Astrocyte (in vitro differentiated cells and primary cell): ENCODE measurements at places on chromosomes 2 and 18. TPM values are rescaled to one million over a fixed set of nuclear protein-coding genes. Genes with fewer than 3 reads are reported as not detected.
A peak's percentile ranks its signal among the peaks of the same experiment; 100 is the strongest.

DNA sequence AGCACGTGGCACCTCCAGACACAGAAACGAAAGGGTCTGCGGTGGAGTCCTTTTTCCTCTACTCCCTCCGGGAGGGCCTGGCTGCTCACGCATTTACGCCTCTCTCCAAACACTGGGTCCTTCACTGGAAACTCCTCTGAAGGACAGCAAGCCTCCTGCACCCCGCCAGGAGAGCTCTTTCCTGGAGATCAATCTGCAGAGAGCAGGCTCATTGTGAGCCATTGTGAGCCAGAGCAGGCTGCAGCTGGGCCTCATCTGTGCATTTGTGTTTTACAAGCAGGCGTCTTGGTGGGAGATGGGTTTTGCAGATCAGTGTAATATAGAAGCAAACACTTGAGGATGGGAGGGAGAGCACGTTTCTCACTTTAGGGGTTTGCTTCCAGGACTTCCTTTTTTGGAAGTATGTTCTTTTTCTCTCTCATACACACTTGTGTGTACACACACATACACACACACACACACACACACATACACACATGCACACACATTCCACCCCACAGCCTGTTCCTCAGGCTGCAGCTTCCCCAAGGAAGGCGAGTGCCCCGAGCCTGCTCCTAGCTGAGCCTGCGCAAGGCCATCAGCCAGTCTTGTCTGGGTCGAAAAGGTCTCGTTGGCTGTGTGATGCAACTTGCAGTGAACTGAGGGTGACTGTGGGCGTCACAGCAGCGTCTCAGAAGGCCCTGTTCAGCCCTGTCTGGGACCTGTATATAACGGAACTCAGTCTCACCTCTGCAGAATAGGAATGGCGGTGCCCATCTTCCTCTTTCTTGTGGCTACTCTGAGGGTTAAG, 163.5 kb downstream of the GLI2 start:
- no peak for DNase-seq

- no peak for DNase-seq
Measured at GRCh38 chr2:189851174-189851826, 67.0 kb downstream of the PMS1 start.

- peak; percentile 87 for DNase-seq
Measured at GRCh38 chr2:228700638-228701037, 519.2 kb upstream of the SPHKAP start.

GRCh38 chr2:241809383-241810306, 652 bp downstream of the NEU4 start:
- DNase-seq: no peak

GRCh38 chr2:109045505-109045904, 56.5 kb upstream of the EDAR start:
- no peak for DNase-seq

- DNase-seq: peak; percentile 95
Measured at GRCh38 chr18:73688851-73689711, 458.6 kb downstream of the FBXO15 start.

ASXL3 gene
- total RNA-seq: 6.4 and 8.2 TPM in 2 replicates

CYTIP gene
- 0.12 and 0.16 TPM in 2 replicates for total RNA-seq

CYP20A1 gene
- 14.4 and 17.3 TPM in 2 replicates for total RNA-seq

GRCh38 chr2:153477636-153478288, 800 bp downstream of the RPRM start:
- no peak for DNase-seq

DNA sequence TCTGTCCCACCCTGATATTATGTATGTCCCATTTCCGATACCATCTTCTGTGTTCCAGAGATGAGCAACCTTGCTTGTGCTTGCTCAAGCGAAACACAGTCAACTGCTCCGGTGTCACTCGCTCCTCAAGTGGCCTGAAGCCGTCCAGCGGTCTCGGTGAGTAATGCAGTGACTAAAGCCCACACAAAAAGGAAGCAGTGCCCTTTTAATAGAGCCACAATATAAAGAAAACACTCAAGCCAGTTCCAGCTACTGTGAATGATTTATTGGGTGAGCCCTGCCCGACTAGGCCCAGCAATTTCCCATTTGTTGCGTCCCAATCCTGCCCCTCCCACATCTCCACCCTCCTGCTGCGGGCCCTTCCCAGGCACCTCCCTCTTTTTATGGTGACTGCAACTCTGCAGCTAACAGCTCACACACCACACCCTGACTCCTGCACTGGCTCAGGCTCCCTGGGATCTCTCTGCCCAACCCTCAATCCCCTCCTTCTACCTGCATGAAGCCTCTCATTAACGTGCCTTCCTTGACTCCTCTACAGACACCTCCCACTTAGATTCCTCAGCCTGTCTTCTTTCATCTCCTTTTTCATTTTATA, 44.2 kb upstream of the DSC1 start:
- DNase-seq: peak; percentile 73

GRCh38 chr2:231222318-231223000, 24.0 kb downstream of the ARMC9 start:
- peak; percentile 63 for DNase-seq

DNA sequence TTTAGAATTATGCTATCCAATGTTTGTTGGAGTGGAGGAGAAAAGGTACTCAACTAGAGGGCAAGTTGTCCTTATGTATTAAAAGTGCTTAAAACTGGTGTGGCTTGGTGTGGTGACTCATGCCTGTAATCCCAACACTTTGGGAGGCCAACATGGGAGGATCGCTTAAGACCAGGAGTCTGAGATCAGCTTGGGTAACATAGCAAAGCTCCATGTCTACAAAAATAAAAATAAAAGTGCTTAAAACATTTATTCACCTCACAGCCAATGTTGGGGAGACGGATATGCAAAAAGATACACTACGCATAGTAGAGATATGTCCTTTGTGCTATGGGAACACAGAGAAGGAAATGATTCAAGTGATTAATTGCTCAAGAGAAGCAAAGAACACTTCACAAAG, 19.3 kb upstream of the TNFAIP6 start:
- no peak for DNase-seq

DSC3 gene
- total RNA-seq: 5.2 and 5.6 TPM in 2 replicates

CNDP1 gene
- 0.31 TPM in 1 of 2 replicates, not detected in the other for total RNA-seq

- peak; percentile 91 for DNase-seq
Measured at GRCh38 chr2:156476850-156477206, 40.6 kb downstream of the GPD2 start.

CYS1 gene
- 3.7 and 4.8 TPM in 2 replicates for total RNA-seq

GTF2A1L gene
- total RNA-seq: not detected in 2 replicates

- peak; percentile 96 for DNase-seq
Measured at GRCh38 chr2:229489016-229489415, 217.9 kb upstream of the PID1 start.

GRCh38 chr18:62288665-62289008, 36.5 kb upstream of the TNFRSF11A start:
- no peak for DNase-seq

SPR gene
- total RNA-seq: 23.6 TPM in 2 replicates

SH3RF3 gene
- total RNA-seq: 7.2 and 7.3 TPM in 2 replicates

- DNase-seq: no peak
Measured at GRCh38 chr2:14134771-14135170, 497.7 kb upstream of the LRATD1 start.

ADRA2B gene
- not detected in 2 replicates for total RNA-seq

DNA sequence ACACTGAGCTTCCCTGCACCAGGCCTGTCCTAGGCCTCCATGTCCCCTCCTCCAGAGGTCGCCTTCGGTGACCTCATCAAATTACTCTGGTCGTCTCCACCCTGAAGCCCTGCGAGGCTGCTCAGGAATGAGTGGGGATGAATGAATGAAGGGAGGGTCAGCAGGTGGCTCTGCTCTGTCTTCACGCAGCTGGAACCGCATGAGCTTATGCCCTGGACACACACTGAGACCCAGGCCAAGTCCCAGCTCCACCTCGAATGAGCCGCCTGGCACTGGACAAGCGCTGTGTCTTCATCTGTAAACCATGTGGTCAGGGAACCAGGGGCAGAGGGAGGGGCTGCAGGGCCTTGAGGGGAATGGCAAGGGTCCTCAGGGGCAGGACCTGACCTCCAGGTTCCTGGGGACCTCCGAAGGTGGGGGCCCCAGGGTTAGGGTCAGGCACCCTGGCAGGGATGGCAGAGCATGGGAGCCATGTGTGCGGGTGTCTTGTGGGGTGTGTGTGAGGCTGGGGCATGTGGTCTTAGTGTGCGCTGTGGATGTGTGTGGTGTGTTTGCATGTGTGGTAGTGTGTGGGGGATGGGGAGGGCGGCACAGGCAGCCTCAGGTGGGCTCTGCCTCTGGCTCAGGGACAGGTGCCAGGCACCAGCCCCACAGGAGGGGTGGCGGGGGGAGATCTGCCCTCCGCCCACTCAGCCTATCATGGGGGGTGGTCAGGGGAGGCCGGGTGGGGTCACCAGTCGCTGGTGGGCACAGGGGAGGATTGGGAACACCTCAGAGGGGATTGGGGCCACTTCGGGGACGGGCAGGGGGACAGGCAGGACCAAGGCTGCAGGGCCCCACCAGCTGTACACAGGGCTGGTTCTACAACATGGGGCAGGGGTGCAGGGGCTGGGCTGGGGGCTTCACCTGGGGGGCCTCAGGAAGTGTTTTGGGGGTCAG, 13.9 kb downstream of the ODC1 start:
- no peak for DNase-seq

SLC40A1 gene
- total RNA-seq: 2.2 and 3.1 TPM in 2 replicates

- DNase-seq: no peak
Measured at GRCh38 chr18:35588995-35589394, 7.5 kb downstream of the GALNT1 start.

DNA sequence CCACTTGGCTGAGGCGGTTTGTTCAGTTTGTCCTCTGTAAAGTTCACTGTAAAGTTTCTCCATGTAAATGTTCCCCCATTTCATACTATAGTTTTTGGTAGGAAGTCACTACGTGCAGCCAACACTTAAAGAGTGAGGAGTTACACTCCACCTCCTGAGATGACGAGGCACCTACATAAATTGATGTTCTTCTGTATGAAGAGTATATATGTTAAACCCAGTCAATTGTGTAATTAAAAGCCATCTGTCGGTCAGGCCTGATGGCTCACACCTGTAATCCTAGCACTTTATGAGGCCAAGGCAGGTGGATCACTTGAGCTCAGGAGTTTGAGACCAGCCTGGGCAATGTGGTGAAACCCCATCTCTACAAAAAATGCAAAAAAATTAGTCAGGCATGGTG, 7.6 kb downstream of the PIGN start:
- no peak for DNase-seq

DNA sequence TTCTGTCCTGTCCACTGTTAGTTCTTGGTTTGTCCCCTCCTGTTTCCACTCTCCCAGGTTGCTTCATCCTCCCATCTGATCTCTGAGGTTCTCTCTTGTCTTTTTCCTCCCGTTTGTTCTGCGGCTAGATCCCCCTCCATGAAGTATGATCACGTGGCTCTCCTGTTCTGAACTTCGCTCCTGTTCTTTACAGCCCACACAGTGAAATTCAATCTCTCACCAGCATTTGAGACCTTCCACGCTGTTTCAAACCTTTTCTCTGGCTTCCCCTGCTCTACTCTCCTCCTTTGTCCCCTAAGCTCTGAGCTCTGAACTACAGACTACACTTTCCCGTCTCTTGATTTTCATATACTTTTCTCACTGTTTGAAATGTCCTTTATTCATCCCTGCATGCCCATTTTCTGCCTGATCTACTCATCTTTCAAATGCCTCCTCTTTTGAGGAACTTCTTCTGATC, 83.5 kb downstream of the OSBPL6 start:
- DNase-seq: peak; percentile 45

DNA sequence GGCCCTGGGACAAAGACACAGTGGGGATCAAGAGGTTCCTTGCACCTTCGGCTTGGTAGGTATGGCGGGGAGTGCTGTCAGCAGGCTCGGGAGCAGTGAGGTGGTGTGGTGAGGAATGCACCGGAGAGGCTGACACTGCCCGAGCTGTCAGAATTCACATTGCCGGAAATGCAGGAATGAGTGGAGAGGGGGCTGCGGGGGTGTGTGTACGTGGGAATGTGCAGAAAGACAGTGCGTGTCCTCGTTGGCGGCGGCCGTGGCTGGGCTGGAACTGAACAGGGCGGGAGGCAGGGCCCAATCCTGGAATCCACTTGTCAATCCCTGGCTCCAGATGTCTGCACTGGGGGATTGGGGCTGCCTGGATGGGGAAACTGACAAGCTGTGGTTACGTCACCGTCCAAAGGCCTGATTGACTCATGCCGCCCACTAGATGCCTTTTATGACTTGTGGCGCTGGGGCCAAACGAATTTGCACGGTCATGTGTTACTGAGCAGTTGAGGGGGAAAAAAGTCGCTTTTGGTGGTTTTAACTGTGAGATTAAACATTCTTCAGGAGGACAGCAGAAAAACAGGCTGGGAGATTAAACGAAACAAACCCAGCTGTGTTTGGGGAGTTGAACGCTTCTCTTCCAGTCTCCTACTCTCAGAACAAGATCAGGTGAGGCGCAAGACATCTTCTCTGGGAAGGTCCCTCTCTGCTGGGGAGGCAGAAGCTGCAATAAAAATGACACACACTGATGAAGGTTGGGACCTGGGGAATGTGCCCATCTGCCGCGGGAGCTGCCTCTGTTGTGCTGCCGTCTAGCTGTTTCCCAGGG, 189.4 kb upstream of the GLI2 start:
- peak; percentile 97 for DNase-seq

DNA sequence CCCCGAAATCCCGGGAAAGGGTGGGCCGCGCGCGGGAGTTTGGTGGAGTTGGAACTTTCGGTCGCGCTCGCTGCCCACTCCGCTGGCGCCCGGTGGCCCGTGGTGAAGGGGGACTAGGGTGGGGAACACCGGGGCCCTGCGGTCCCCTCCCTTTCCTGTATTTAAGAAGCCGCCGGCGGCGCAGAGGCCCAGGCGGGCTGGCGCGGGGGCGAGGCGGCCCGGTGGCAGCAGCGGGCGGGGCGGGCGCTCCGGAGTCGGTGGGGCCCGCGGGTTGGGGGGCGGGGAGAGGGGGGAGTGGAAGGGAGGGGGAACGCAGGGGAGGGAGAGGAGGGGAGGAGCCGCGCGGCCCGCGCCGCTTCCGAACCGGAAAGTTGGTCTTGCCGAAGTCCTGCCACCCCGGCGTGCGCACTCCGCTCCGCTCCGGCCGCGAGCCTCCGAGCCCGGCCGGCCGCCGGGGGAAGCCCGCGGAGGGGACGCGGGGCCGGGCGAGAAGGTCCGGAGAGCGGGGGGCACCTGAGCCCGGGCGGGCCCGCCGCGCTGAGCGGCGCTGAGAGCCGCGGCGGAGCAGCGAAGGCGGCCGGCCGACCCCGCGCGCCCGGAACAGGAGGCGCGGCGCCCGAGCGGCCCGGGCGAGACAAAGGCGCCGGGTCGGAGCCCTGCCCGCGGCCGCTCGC, 425 bp upstream of the SALL3 start:
- no peak for DNase-seq

ARID5A gene
- total RNA-seq: 11.3 and 11.8 TPM in 2 replicates

DNA sequence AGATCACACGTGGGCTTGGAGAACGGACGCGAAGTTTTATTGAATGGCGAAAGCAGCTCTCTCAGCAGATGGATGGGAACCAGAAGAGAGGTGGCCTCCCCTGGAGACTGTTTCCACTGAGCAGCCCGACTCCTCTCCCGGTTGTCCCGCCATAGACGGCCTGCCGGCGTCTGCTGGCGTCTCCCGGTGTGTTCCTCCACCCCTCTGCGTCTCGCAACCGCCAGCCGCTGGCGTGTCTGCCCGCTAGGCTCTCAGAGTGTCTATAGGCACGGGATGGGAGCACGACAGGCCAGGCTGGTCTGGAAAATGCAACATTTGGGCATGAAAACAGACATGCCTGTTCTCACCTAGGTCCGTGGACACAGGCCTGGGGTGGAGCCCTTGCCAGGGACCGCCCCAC, 366.7 kb upstream of the SOX11 start:
- no peak for DNase-seq

- DNase-seq: no peak
Measured at GRCh38 chr2:31031132-31031706, 107.0 kb downstream of the GALNT14 start.

GRCh38 chr18:8841781-8842485, 136.6 kb downstream of the MTCL1 start:
- peak; percentile 84 for DNase-seq
